ENCODE measurements at places on chromosomes 2 and 18. TPM values are rescaled to one million over a fixed set of nuclear protein-coding genes. Genes with fewer than 3 reads are reported as not detected.

MEIS1 gene
- total RNA-seq = 4.5 TPM

GRCh38 chr18:47389210-47389609 lies 137.8 kb upstream of the SKOR2 start:
- no peak for DNase-seq

- DNase-seq = peak; percentile 69
These were observed 146.8 kb downstream of the TGIF1 start for GRCh38 chr18:3596637-3597384.

DNA sequence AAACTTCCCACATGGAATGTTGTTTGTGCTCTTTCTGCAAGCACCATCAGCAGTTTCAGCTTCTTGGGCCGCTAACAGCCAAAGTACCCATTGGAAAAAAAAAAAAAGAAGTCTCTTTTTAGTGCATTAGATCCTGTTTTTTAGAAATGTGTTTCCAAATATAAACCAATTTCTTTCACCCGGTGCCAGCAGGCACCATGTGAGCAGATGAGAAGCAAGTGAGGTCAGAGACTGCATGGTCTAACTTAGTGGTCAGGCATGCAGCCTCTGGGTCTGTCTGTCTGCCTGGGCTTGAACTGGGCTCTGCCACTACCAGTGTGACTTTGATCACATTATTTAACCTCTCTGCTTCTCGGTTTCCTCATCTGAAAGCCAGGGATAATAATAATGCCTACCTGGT lies 75.2 kb upstream of the NRP2 start:
- DNase-seq = no peak

DNA sequence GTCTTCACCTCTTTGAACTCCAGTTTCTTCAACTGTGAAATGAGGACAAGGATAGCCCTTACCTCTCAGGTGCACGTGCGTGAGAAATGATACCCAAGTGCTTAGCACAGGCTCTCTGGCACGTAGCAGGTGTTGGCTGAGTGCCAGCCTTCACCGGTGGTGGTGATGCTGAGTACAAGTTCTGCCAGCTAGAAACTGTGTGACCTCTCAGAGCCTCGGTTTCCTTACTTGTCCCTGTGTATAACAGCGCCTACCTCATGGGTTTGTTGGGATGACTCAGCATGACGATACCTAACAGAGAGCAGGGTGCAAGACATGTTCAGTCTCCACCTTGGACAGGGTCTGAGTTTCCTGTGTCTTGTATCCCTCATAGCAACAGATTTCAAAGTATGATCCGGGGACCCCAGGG lies 205.1 kb downstream of the TNS1 start:
- DNase-seq = peak; percentile 24

APLF gene
- total RNA-seq = 1.4 TPM

DNA sequence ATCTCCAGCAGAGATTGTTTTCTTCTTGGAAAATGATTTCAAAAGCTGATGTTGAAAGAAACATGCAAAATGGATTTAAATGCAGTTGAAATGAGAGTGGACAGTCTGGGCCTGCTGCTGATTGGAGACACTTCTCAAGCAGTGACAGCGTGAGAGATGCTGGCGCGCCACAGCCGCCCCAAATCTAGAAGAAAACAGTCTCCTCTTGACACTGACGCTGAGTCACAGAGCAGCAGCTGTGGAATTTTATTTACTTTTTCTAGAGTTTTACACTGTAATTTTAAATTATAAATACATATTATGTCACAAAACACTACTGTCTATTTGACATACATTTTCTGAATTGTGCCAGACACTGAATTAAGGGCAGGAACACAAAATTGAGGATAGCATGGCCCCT lies 121.8 kb upstream of the TMEM200C start:
- no peak for DNase-seq

DNA sequence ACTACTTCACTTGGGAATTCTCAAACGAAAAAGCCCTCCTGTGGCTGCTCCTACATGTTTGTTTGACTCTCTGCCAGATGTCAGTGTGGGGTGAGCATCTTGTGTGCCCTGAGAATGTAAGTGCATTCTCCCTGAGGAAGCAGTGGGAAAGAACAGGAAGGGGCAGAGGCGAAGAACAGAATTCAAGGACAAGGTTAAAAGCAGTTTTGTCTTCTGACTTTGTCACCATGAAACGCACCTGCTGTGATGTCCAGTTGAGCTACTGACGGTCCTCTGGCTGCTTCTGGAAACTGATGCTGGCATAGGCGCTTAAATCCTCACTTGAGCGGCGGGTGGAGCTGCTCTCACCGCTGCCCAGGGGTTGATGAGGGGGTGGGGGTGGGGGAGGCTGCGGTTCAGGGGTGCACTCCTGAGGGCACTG lies 4.9 kb downstream of the IRS1 start:
- peak; percentile 69 for DNase-seq

DNA sequence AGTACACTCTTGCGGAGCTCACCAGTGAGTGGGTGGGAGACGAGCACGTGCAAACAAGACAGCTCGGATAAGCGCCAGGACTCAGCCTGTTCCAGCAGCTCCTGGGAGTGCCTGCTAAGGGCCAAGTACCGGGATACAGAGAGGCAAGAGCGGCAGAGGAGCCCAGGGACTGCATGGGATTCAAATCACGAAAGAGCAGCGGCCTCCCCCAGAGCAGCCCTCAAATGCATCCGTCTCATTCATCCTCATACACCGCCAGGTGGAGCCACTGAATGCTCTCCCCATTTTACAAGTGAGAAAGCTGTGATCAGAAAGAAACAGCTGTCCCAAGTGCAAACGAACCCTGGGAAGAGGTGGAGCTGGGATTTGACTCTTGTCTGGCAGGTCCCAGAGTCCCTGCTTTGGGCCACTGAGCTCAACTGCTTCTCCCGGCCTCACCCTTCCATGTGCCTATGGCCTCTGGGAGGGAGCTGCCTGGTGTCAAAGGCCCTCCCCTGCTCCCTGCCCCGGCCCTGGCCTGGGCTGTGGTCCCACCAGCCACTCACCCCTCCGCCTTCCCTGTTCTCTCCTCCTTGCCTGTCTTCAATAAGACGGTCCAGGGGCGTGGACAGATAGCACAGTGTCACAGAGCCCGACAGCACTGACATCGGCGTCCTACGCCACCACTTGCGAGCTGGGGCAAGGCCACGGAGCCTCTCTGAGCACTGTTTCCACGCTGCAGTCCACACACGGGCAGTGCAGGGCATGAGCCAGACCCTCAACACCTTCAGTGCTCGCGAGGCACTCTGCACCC lies 72.8 kb upstream of the TAF1B start:
- DNase-seq = peak; percentile 82

EFR3B gene
- 4.3 TPM for total RNA-seq

SAG gene
- total RNA-seq = not detected

ELOA2 gene
- total RNA-seq = not detected

INPP1 gene
- 12.1 TPM for total RNA-seq

FBXO48 gene
- total RNA-seq = 0.80 TPM

- DNase-seq = no peak
These were observed 46.6 kb upstream of the TANC1 start for GRCh38 chr2:158921599-158922408.

GRCh38 chr2:60972889-60973656 lies 44.4 kb upstream of the PEX13 start:
- no peak for DNase-seq

LGALSL gene
- 4.9 TPM for total RNA-seq

DNA sequence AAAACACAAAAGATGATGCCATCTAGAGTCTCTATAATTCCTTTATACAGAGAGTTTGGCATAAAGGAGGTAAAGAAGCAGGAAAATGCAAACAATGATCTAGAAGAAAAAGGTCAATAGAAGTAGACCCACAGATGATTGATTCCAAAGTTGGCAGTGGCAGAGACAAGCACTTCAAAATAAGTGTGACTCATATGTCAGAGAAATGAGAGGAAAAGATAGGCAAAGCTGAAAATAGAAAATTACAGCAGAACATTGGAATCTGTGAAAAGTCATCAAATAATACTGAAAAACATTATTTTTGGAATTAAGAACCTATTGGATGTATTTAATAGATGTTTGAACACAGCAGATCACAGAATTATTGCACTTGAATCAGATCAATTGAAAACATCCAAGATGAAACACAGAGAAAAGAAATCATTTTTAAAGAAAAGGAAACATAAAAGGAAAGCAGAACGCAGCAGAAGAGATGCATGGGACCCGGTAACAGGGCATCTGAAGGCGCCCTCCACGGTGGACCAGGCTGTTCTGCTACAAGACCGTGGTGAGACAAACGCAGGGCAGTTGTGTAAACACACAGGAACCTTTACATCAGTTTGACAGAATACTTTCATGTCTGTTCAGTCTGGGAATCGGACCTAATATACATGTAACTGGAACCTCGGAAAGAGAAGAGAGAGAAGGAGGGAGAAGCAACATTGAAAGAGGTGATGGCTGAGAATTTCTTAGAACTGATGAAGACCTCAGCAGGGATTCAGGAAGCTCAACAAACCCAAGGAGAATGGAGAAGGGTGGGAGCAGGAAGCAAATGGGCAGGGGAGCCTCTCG lies 74.6 kb upstream of the GPC1 start:
- DNase-seq = no peak

FZD7 gene
- total RNA-seq = 12.0 TPM

- DNase-seq = peak; percentile 87
These were observed 126.7 kb downstream of the TWIST2 start for GRCh38 chr2:238974501-238975166.

CNDP1 gene
- total RNA-seq = not detected

POTEF gene
- total RNA-seq = 5.4 TPM
